ENCODE measurements at places on chromosomes 5 and 9.

DNA sequence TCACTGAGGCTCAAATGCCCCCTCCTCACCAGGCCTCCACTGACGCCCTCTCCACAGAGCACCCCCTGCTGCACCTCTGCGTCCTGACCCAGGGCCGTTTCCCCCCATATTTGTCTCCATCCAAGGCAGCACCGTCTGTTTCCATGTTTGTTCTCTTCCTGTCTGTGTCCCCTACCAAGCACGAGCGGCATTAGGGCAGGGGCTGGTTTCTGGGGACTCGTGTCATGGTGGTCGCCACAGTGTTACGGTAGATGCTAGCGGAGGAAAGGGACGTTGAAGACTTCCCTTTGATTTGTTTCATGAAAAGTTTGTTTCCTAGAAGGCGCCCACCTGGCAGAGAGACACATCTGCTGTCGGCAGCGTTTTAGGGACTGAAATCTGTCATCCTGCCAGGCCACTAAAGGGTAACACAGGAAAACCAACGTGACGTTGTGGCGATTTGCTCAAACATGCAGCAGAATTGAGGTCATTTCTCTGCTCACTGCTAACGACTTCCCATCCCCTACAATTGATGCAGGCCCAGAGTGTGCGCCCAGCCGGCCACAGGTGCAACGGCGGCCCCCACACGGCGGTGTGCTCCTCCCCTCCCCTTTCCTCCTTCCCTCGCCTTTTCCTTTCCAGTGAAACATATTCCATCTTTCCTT lies 79.3 kb upstream of the IRX4 start:
- no peak for DNase-seq

DNA sequence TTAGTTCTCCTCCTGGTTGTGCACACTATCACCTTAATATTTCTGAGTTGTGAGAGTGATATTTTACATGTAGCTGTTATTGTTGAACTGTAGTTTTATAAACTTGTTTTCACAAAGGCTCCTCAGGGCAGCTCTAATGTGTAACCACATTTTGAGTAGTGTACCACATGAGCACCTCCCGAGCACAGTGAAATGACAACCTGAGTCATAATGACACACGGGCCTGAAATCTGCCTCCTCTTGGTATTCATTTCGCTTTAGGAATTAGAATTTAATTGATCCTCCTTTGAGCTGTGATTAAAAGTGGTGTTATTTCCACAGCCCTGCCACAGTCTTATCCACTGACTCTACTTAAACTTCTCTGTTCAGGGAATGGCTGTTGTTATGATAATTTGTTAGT lies 7.9 kb downstream of the MTRR start:
- DNase-seq: no peak

DNA sequence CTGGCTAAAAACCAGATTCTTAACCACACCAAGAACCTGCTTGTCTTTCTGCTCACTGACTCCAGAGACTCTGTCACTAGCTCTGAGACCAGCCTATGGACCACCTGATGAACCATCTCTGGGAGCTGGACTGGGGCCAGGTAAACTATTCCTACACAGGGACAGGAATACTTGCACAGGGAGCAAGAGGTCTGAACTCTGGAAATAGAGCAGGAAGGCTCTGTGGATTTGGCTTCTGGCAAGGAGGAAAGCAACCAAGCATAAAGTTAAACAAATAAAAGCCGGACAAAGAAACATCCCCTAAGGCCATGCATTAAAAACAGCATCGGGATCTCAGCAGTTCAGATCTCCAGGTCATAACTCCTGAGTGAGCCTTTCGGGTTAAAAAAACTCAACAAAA lies 5.6 kb upstream of the SPARC start:
- no peak for DNase-seq

GRCh38 chr5:87307796-87308423 lies 40.2 kb downstream of the RASA1 start:
- no peak for DNase-seq

- no peak for DNase-seq
Observed at GRCh38 chr5:108028412-108028811, 353.5 kb downstream of the FBXL17 start.

GRCh38 chr9:32991897-32992594 lies 9.4 kb downstream of the APTX start:
- no peak for DNase-seq
